ENCODE measurements at places on chromosomes 6 and 20.
A peak's percentile ranks its signal among the peaks of the same experiment; 100 is the strongest.

GRCh38 chr6:41190791-41191190 is 10.2 kb downstream of the TREML2 start:
- H3K36me3 ChIP-seq: no peaks in the 10 kb centered on the region
- no peaks in the 10 kb centered on the region for H3K4me1 ChIP-seq
- no peak for DNase-seq

DNA sequence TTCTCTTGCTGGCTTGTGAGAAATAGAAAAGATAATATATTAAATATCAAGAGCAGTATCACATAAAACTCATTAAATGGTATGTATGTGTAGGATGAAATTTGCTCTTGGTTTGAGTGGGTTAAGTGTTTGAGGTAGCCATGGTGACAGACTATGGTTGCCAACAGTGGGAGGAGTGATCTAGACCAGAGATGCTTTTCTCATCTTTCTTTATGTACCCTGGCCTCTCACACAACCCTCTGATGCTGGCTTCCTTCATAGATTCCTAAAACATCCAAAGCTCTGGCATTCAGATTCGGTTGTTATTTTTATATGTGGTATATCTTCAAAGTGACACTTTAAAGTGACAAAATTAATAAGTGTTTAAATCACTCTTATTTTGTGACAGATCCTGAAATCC is 9.0 kb upstream of the MLIP start:
- DNase-seq: no peak
- no peaks in the 10 kb centered on the region for H3K27me3 ChIP-seq
- H3K4me3 ChIP-seq: no peak overlapping the region
- H3K27ac ChIP-seq: no peak overlapping the region
- H3K36me3 ChIP-seq: no peaks in the 10 kb centered on the region

DNA sequence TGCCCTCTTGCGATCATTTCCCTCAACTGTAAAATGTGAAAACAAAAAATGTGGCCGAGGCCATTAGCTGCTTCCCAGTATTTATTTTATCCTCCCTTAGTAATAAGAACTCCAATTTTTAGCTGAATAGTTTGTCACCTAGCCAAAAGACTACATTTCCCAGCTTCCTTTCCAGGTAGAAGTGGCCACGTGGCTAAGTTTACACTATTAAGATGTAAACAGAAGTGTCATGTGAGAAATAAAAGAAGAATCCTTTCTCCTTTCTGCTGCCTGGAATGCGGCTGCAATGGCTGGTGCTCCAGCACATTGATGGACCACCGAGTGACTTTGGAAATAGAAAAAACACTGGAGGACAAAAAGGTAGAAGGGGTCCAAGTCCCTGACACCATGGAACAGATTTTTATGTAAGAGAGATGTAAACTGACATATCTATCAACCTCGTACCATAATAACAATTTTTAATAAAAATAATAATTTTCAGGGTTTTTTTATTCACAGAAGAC is 268.8 kb downstream of the PKHD1 start:
- H3K27me3 ChIP-seq: no peaks in the 10 kb centered on the region
- DNase-seq: no peak
- no peaks in the 10 kb centered on the region for H3K4me1 ChIP-seq
- no peak overlapping the region for H3K27ac ChIP-seq
- no peak overlapping the region for H3K4me3 ChIP-seq
- no peaks in the 10 kb centered on the region for H3K36me3 ChIP-seq

- no peak overlapping the region for H3K4me3 ChIP-seq
- no peaks in the 10 kb centered on the region for H3K4me1 ChIP-seq
- no peaks in the 10 kb centered on the region for H3K27me3 ChIP-seq
- peaks cover 6% of the 10 kb centered on the region for H3K36me3 ChIP-seq
- no peak overlapping the region for H3K27ac ChIP-seq
Observed at GRCh38 chr6:134521116-134521501, 203.2 kb upstream of the SGK1 start.

- H3K27ac ChIP-seq: no peak overlapping the region
- H3K36me3 ChIP-seq: no peaks in the 10 kb centered on the region
- no peaks in the 10 kb centered on the region for H3K27me3 ChIP-seq
- peaks cover 14% of the 10 kb centered on the region for H3K4me1 ChIP-seq
- no peak for DNase-seq
- no peak overlapping the region for H3K4me3 ChIP-seq
Observed at GRCh38 chr6:37569743-37570481, 70.2 kb upstream of the CCDC167 start.

GRCh38 chr6:47729457-47729856 is 31.1 kb downstream of the ADGRF4 start:
- no peaks in the 10 kb centered on the region for H3K4me1 ChIP-seq
- H3K27me3 ChIP-seq: no peaks in the 10 kb centered on the region
- no peak overlapping the region for H3K4me3 ChIP-seq
- H3K36me3 ChIP-seq: no peaks in the 10 kb centered on the region
- no peak overlapping the region for H3K27ac ChIP-seq

- H3K4me3 ChIP-seq: no peak overlapping the region
- no peak for DNase-seq
- no peaks in the 10 kb centered on the region for H3K4me1 ChIP-seq
Observed at GRCh38 chr6:93433592-93433991, 14.2 kb upstream of the EPHA7 start.

GRCh38 chr6:99608886-99609482 is 2.4 kb downstream of the PRDM13 start:
- H3K36me3 ChIP-seq: no peaks in the 10 kb centered on the region
- H3K4me1 ChIP-seq: no peaks in the 10 kb centered on the region
- no peak for DNase-seq

DNA sequence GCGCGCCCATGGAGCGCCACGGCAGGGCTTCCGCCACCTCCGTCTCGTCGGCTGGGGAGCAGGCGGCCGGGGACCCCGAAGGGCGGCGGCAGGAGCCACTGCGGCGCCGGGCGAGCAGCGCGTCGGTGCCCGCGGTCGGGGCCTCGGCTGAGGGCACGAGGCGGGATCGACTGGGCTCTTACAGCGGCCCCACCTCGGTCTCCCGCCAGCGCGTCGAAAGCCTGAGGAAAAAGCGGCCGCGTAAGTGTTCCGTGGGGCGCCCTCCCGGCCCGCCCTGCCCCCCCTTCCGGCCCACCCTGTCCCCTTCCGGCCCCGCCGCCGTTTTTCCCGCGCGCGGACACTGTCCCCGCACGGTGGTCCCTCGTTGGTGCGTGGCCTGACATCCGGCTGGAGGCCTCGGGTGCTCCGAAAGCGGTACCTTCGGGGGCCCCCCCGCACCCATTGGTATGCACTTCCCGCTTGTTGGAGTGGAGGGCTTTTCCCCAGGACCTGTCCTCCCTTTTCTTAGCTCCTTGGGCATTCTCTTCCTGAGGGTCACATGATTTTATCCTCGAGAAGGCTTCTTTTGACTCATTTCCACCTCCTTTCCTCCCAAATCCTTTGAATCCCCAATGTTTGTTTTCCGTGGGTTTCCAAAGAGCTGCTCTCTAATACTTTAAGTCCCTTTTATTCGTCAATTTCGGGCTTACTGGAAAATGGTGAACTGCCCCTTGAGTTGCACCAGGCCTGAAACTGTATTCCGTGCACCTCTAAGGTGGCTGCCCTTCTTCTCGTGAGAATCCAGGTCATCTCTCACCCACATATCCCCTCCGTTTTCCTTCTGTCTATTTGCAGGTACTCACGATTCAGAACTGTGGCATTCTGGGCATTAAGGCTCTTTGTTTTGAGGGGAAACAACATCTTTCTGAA is 556 bp downstream of the PANK2 start:
- no peaks in the 10 kb centered on the region for H3K27me3 ChIP-seq
- H3K4me1 ChIP-seq: no peaks in the 10 kb centered on the region
- DNase-seq: no peak
- peak overlapping the region; percentile 93 for H3K4me3 ChIP-seq
- peak overlapping the region; percentile 99 for H3K27ac ChIP-seq
- H3K36me3 ChIP-seq: no peaks in the 10 kb centered on the region

DNA sequence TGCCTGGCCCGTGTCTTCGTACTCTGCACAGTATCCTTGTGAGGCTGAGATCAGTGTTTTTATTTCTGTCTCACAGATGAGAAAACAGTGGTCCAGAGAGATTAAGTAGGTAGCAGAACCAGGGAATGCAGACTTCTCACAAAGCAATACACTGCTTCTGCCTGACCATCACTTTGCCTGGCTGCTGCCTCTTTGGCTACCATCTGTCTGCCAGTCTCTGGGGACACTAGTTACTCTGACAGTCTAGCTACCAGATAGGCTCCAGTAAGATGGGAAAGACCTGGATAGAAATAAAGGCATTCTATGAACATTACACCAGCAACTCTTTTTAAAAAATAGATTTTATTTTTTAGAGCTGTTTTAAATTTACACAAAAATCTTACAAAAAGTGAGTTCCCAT is 96.9 kb downstream of the PHACTR3 start:
- no peaks in the 10 kb centered on the region for H3K4me1 ChIP-seq
- no peak overlapping the region for H3K4me3 ChIP-seq
- no peak overlapping the region for H3K27ac ChIP-seq
- DNase-seq: no peak
- H3K36me3 ChIP-seq: no peaks in the 10 kb centered on the region

All from right atrium auricular region (tissue), 2 donors.